ENCODE measurements at places on chromosomes 11 and 22. TPM values are rescaled to one million over a fixed set of nuclear protein-coding genes. Genes with fewer than 3 reads are reported as not detected.

HIKESHI gene
- 56.0 TPM for total RNA-seq

CD3E gene
- total RNA-seq: 518 TPM

TEX54 gene
- total RNA-seq: not detected

GAL3ST1 gene
- not detected for total RNA-seq

HIC2 gene
- total RNA-seq: 5.3 TPM

TECTA gene
- total RNA-seq: 0.09 TPM

Measured in activated T-helper 2 cell treated with anti-CD3 and anti-CD28 coated beads, Interferon-gamma antibody, Interleukin-2, Interleukin-4, amounts not matched to agents 10 μg/mL and 5 μg/mL and 100 μg/mL, durations not matched to agents 14 hours and 24 hours and 36 hours (primary cell).